Activated CD4-positive, alpha-beta T cell treated with anti-CD3 and anti-CD28 coated beads for 36 hours (primary cell): ENCODE measurements at places on chromosomes 16 and 17.

DNA sequence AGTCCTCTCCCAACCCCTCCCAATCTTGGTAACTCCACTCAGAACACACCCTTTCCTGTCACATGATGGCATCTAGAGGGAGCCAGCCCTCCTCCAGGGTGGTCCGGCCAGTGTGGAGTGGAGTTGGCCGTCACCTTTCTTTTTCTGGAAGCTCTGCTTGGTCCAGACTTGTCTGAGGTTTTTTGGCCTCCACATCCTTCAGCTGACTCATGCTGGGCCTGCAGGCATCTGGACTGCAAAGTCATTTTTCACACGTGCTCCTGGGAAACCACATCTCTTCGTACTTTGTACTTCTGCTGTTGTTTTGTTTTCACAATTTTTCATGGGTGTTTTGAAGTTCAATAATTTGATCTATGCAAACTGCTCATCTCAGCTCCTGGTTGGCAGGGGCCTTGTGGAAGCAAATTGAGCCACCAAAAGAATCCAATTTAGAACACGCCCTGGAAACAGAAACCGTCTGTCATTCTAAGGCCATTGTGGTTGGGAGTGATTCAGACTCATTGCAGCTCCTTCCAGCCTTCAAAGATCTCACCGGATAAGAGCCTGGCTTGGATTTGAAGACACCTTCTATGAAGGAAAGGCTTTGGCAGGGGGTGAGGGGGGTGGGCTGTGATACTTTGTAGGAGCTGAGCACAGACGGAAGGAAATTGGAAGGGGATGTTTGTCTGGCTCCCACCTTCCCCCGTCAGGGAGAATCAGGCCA, 42.4 kb upstream of the NF1 start:
- no peaks in the 10 kb centered on the region for H3K27me3 ChIP-seq
- peaks cover 7% of the 10 kb centered on the region for H3K4me1 ChIP-seq
- H3K27ac ChIP-seq: no peak overlapping the region
- no peaks in the 10 kb centered on the region for H3K36me3 ChIP-seq
- no peak overlapping the region for H3K4me3 ChIP-seq

- no peak for DNase-seq
- H3K4me1 ChIP-seq: peaks cover 17% of the 10 kb centered on the region
- no peaks in the 10 kb centered on the region for H3K27me3 ChIP-seq
Observed at GRCh38 chr17:68385490-68386215, 71.6 kb downstream of the WIPI1 start.

DNA sequence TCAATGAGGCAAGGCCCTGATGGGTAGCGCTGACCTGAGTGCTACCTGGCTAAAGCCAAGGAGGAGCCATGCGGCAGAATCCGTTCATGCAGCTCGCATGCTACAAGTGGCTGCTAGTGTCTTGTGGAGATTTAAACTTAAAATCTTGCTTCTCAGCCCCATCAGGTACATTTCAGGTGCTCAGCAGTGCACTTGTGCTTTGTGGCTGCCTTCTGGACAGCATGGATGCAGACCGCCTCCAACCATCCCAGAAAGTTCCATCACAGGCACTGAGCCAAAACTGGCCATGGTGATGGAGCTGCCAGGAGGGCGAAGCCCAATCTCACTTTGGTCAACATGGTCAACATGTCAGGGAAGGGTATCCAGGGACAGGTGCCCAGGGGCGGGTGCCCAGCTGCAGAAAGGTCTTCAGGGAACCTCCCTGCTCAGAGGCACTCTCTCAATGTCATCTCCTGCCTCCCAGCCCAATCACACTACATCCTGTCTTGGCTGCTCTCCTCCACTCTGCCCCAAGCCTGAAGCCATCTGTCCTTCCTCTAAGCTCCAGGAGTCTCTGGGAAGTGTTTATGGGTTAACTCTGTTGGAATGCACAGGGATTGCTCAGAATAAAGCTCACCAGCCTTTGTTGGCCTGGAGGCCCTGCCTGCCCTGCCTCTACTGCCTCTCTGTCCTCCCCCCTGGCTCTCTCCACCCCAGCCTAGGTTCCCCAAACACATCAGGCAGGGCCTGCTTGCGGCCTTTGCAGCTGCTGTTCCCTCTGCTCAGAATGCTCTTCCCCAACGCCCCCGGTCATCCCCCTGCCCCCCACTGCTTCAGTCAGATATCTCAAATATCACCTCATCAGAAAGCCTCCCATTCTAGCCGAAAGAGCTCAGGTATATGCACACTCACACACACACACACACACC, 18.3 kb upstream of the TNFRSF13B start:
- DNase-seq: no peak
- peak overlapping the region; percentile 85 for H3K27ac ChIP-seq
- peak overlapping the region; percentile 59 for H3K4me3 ChIP-seq
- no peaks in the 10 kb centered on the region for H3K36me3 ChIP-seq

DNA sequence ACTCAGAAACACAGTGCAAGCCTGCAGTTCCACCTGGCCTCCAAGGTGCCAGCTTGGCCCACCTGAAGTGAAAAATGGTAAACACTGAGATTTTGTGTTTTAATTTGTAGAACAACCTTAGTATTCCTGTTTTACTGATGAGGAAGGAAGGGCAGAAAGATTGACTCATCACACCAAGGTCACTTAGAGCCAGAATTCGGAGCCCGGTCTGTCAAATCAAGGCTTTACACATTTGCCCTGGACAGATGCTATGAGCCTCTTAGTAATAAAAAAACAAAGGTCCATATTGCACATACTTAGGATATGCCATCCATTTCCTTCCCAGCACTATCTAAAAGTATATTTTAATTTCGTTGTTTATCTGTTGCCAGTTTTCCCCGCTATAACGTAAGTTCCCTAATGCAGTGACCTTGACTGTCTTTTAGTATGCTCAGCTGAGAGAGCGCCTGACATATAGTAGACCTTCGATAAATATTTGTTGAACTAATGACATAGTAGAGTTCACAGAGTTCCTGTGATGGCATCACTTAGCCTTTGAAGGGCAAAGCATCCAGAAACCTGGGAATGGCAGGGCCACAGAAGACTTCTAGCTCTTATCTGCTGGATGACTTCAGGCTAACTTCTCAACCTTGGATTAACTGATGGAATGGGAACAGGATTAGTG, 7.2 kb upstream of the TBKBP1 start:
- peaks cover 26% of the 10 kb centered on the region for H3K4me1 ChIP-seq
- no peak overlapping the region for H3K4me3 ChIP-seq
- no peaks in the 10 kb centered on the region for H3K27me3 ChIP-seq
- peak overlapping the region; percentile 48 for H3K27ac ChIP-seq

- H3K4me1 ChIP-seq: peaks cover 4% of the 10 kb centered on the region
- no peak for DNase-seq
- no peak overlapping the region for H3K4me3 ChIP-seq
- no peaks in the 10 kb centered on the region for H3K27me3 ChIP-seq
- H3K27ac ChIP-seq: no peak overlapping the region
Observed at GRCh38 chr17:49551221-49552069, 24.2 kb upstream of the NXPH3 start.

GRCh38 chr16:87712184-87712762, 53.5 kb downstream of the KLHDC4 start:
- DNase-seq: no peak
- no peak overlapping the region for H3K4me3 ChIP-seq
- H3K36me3 ChIP-seq: peaks cover 39% of the 10 kb centered on the region
- H3K4me1 ChIP-seq: peaks cover 27% of the 10 kb centered on the region
